ENCODE measurements at places on chromosomes 1 and 21. TPM values are rescaled to one million over a fixed set of nuclear protein-coding genes. Genes with fewer than 3 reads are reported as not detected.

The VSIG8 gene
- total RNA-seq, result not detected

The PRR9 gene
- 0.49 TPM for total RNA-seq

The FCRLA gene
- 0.49 TPM for total RNA-seq

The SLC44A5 gene
- total RNA-seq, result 141 TPM

The GBP5 gene
- 0.25 TPM for total RNA-seq

The AIM2 gene
- 13.3 TPM for total RNA-seq

The ITGB2 gene
- total RNA-seq, result 3.4 TPM

The BMP8B gene
- 0.49 TPM for total RNA-seq

The IGSF9 gene
- 7.6 TPM for total RNA-seq

The PWP2 gene
- total RNA-seq, result 9.6 TPM

The PTPRF gene
- total RNA-seq, result 60.7 TPM

The ZNF678 gene
- 38.6 TPM for total RNA-seq

The GPR25 gene
- 0.25 TPM for total RNA-seq

The C8A gene
- not detected for total RNA-seq

The RGS4 gene
- 2.0 TPM for total RNA-seq

The PRRX1 gene
- total RNA-seq, result 5.4 TPM

The KRTAP19-1 gene
- not detected for total RNA-seq

The RSPO1 gene
- total RNA-seq, result not detected

The FAM177B gene
- not detected for total RNA-seq

The AKR7A2 gene
- total RNA-seq, result 20.7 TPM

The CFHR3 gene
- not detected for total RNA-seq

The ZFP69B gene
- 18.9 TPM for total RNA-seq

The DDR2 gene
- 5.2 TPM for total RNA-seq

The IL24 gene
- total RNA-seq, result not detected

The KCNE2 gene
- 0.25 TPM for total RNA-seq

The GNG12 gene
- 19.2 TPM for total RNA-seq
